ENCODE measurements at places on chromosomes 1 and 21.

- no peak for DNase-seq
Measured at GRCh38 chr1:28954126-28954726, 39.9 kb downstream of the EPB41 start.

DNA sequence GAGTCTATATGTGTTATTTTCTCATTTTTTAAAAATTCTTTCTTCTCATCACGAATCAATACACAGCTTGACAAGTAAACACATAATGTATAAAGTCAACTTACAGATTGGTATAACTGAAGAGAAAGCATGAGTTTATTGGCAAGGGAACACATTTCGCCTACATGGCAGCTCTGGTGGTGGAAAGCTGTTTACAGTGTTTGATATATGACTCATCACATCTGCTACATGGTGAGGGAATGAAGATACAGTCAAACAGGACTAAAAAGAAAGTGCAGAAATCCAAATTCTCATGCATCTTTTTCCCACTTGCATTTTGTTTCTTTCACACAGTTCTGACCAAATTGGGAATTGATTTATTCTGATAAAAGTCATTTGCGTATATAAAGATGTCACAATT lies 122.2 kb upstream of the ADGRL4 start:
- DNase-seq: peak; percentile 6

- no peak for DNase-seq
Measured at GRCh38 chr1:26700711-26701110, 4.9 kb downstream of the ARID1A start.

- DNase-seq: no peak
Measured at GRCh38 chr1:18635891-18636595, 5.4 kb downstream of the PAX7 start.

DNA sequence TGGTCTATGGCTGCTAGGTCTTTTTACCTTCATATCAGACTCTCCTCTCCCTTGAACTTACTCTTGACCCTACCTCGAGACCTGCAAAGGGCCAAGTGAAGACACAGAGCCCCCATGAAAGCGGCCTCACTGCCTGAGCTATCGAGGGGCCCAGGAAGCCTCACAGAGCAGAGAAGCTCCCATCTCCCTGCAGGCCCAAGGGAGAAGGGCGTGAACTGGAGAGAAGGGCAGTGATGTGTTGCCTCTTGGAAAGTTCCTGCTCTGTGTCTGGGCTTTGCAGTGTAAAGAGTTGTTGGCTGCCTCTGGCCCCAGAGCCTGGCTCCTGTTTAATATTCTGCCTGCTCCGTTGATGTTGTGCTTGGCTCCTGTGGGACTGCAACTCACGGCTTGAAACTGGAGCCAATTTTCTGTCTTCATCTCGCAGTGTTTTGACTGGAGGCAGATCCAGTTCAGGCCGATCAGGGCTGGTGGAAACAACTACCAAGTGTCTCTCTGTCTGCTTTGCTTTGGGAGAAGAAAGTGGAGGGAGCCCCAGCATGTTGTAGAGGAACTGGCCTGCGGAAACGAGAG lies 4.3 kb downstream of the SERTAD4 start:
- no peak for DNase-seq

DNA sequence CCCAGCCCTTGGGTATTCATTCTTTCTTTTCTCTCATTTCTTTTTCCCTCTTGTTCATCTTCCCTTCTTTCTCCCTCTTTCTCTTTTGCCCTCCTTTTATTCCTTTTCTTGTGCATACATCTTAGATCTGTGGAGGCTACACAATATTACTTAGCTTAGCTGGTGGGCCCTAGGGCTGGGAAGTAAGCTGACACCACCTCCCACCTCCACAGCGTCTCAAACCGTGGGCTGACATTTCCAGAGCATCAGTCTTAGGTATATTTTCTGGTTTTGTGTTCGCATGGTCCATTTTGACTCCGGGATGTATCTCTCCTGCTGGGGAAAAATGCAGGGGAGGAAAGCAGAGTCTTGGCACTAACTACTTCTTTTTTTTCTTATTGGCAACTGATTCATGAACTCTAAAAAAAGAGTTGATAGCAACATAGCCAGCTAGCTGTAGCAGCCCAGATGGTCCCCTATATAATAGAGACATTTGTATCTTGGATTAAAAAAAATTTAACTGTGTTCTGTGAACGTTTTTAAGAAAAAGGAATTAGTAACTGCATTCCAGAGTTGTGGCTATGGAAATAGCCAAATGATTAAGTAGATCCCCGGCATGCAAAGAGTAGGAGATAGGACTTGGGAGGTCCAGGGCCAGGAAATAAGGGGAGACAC lies 15.5 kb downstream of the CNIH3 start:
- no peak for DNase-seq

DNA sequence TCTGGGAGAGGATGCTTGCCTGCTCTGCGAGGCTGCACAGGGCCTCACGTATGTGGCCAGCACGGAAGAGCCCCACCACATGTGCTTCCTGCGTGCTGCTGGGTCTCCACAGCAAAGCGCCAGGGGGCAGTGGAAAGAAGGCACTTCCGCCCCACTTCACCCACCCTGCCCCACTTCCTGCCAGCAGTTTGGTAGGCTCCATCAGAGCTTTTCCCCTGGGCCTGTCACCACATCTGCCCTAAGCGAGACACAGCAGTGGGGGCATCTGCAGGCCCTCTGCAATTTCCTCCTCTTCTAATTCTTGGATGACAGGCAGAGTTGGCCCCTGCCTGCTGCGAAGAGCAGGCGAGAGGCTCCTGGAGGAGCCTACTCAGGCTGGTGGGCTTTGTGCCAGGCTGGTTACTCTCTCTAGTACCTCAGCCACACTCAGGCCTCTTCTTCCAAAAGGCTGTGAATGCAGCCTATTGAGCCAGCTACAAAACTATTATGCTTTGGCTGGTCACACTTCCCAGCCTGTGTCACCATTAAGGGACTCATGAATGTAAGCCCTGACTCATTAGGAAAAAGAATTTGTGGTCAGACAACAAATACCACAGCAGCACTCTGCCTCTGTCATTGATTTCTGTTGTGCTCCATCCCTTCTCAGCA lies 25.0 kb downstream of the CD244 start:
- no peak for DNase-seq

GRCh38 chr1:24323281-24323680 lies 4.1 kb downstream of the GRHL3 start:
- DNase-seq: no peak

- DNase-seq: no peak
Measured at GRCh38 chr1:92708368-92708950, 76.4 kb downstream of the EVI5 start.

DNA sequence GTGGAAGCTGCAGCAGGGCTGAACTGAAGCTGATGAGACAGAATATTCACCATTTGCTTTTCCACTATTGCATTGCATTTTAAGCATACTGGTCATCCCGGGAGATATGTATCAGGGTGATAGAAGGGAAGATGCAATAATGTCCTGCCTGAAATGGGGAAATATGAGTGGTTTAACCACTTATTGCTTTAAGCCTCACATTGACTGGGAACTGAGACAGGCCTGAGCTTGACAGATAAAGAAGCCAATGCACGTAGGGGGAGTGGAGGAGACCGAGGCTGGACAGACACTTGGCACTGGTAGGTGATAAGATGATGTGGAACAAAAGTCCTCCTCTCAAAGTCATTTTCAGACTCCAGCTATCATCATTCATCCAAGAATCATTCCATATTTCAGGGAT lies 911.7 kb upstream of the NCAM2 start:
- no peak for DNase-seq

DNA sequence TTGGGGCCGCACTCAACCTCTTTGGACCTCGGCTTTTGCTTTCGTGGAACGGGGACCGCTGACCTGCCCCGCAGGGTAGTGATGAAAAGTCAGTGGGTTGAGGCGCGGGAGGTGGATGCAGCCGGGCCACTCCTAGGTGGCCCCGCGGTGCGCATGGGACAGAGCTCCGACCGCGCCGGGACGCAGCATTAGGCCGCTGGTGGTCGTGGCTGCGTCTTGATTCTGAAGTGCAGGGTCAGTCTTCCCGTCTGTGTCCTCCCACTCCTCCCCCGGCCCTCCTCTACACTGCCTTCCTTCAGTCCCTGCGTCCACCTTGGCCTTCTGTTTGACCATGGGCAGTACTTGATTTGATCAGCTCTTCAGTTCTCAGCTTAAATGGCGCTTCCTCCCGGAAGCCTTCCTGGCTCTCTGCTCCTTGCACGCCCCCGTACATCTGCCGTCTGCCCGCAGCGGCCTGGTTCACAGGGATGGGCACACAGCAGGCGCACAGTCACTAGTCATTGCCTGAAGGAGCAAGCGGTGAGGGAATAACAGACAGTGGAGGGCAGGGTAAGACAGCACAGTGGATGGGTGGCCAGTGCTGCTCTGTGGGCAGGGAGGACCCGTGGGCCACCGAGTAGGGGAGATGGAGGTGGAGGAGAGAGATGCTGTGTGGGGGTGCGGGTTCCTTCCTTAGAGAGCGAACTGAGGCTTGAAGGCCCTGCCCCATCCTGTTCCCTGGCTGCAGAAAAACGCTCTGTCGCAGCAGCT lies 633 bp downstream of the THEMIS2 start:
- DNase-seq: no peak

DNA sequence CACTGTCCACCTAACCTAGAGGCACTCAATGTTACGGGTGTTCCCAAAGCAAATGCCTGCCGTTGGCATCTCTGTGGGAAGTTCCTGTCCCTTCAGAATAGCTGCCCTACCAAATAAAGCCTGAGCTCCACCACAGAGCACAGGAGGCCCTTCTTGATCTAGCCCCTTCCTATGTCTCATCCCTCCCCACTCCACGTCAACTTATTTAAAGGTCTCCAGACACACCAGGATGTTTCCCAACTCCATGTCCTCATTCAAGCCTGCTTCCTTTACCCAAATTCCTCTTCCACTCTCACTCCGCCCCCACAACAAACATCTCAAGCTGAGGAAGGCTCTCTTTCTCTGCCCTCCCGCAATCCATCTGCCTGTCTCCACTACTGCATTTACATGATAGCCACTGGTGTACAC lies 87.7 kb downstream of the TGFBR3 start:
- no peak for DNase-seq

- no peak for DNase-seq
Measured at GRCh38 chr1:29931477-29932175, 695.3 kb downstream of the PTPRU start.

- no peak for DNase-seq
Measured at GRCh38 chr1:33111965-33112364, 31.0 kb downstream of the AZIN2 start.

DNA sequence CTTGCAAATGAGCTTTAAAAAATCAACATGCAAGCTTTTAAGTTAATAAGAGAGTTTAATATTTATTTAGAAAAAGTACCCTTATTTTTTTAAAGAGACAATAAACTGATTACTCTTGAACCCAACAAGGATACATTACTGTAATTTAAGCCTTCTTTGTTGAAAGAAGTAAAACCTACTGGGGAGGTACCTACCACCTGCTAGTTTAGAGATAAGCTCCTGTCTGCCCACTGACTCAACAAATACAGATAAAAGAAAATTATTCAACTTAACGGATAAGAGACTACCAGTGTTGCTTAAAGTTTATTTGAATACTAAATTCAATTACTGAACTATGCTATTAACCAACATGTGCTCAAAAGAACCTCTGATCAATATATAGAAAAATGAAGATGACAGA lies 23.1 kb downstream of the USP24 start:
- no peak for DNase-seq

GRCh38 chr1:75970631-75971030 lies 38.4 kb upstream of the ASB17 start:
- DNase-seq: no peak

GRCh38 chr1:94979656-94980581 lies 53.0 kb upstream of the CNN3 start:
- no peak for DNase-seq

DNA sequence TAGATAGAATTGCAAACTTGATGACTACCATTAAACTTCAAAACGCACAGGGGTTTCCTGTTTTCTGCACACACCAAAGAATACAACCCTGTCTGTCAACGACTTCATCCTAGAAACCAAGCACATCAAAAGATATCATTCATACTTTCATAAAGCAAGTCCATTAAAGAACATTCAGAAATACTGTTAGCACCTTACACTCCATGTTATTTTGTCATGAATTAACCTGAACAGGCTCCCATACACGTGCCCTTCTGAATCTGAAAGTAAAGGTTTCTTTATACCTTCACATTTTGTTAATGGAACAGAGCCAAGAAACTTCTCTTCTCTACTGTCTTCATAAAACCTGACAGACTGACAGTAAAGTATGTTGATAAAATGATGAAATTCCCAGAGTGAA lies 46.1 kb downstream of the PUM1 start:
- DNase-seq: no peak

DNA sequence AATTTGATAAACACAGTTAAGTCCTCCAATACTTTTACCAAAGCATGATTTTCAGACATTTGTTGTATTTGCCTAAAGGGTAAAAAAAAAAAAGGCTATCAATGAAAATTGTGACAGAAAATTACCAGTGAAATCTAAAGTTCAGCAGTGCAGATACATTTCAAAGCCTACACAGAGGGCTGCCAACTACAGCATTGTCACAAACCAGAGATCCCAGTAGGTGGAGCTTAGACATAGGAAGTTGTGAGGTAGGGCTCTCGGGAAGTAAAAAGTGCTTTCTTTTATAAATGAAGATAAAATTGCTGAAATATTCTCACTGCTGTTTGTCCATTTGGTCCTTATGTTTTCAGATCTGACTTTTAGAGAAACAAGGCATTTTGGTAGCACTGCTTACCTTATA lies 123.0 kb downstream of the DYRK1A start:
- DNase-seq: no peak

- DNase-seq: no peak
Measured at GRCh38 chr1:219434285-219434922, 178.5 kb downstream of the ZC3H11B start.

GRCh38 chr1:64536836-64537490 lies 67.0 kb downstream of the CACHD1 start:
- no peak for DNase-seq

DNA sequence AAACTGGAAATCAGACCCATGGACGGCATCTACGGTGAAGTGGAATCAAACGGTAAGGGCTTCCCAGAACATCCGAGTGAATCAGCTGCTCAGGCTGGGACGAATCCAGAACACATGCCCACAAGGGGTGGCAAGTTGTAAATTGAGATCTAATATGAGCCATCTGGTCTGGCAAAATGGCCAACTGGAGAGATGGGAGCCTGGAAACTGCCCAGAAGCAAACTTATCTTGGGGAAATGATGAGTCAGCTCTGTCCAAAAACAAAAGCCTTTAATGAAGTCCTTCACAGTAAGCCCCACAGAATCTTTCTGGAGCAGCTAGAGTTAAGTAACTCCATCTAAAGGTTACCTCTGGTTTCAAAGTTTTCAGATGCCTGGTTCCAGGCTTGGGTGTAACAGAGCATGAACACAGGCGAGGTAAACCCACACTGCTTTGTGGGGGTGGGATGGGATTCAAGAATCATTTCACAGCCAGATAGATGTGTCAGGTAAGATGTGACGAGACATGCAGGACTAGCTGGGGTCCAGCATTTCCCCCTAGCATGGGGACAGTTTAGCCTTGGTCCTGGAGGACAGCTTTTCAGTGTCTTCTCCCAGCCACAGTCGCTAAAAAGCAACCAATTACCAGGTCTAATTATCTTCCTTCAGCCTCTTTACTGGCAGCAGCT lies 10.5 kb upstream of the SRP9 start:
- DNase-seq: no peak

DNA sequence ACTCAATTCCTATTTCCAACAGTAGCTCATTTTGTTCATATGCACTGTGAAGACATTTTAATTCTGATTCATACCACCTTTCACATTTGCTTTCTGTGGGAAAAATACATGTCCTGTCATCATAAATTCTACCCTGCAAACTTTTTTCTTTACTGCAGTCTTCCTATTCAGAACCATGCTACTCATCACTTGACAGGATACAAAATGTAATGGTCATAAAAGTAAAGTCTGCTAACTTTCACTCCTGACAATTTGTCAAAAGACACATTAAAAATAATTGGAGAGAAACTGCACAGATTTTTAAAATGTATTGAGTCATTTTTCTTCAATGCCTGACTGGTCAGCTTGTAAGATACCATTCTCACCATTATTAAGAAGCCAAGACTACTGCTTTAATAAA lies 1817.1 kb downstream of the BRINP3 start:
- DNase-seq: no peak

All from DMS153 (cell line).